H1 (cell line): ENCODE measurements at places on chromosomes 12 and 14.

GRCh38 chr12:47158792-47159191, 79.0 kb upstream of the AMIGO2 start:
- DNase-seq, result no peak

DNA sequence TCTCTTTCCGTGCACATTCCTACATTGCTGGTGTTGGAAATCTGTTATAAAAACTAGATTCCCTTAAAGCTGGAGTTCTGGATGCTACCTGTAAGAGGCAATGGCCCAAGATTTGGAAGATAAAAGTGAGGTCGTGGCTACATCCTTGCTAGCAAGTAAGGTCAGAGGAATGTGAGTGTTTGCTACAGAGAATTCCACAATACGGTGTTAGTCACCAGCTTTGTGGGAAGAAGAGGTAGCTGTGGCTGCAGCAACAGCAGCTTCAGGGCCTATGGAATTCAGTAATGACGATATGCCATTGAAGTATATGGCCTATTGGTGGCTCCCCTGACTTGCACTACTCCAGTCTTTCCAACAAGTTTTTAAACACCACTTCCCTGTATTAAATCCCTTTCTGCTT, 227.7 kb upstream of the TMEM260 start:
- no peak for DNase-seq

DNA sequence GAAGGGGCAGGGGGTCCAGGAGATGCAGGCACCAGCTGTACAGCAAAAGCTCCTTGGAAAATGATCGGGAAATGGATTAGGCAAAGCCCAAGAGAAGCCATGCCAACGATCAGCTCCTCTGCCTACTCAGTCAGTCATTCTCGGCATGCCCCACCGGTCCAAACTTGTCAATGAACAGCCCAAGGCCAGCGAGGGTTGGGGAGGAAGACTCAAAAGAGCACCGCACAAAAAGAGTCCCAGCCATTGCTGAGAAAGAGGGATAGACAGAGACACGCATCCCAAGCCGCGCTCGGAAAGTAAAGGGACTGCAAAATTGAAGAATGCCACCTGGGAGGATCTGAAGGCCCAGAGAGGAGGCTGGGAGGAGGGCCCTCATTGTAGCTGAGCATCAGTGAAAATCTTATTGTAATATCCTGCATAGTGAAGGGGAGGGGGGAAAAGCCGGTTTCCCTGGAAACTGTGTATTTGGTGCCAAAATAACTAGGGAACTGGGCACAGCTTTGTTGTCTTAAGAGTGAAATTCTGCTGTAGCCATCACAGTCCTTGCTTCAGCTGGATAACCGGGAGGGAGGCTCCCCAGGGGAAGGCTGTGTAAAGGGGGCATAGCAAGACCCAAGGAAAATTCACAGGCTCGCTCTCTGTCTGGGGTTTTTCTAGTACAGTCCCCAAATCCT, 4.7 kb downstream of the KDM2B start:
- no peak for DNase-seq

GRCh38 chr12:123867141-123867540, 105.0 kb downstream of the DNAH10 start:
- DNase-seq, result no peak

GRCh38 chr12:50088577-50089335, 3.6 kb downstream of the SMARCD1 start:
- no peak for DNase-seq

- DNase-seq, result no peak
Observed at GRCh38 chr14:88256997-88257950, 65.8 kb downstream of the KCNK10 start.

DNA sequence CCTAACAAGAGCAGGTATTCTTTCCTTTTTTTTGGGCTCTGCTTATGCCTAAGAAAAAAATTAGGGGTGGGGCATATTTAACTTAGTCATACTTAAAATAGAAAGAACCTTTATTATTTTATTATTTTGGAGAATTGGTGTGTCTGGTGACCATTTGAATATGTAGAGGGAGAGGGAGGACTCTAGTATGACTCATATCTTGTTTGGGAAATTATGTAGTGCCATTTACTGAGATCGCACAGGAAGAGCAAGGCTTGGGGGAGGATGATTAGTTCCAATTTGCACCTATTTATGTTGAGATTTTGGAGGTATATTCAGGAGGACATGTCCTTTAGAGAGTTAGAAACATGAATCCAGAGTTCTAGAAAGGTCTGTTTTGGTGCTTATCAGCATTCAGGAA, 9.9 kb downstream of the ZNF410 start:
- no peak for DNase-seq

DNA sequence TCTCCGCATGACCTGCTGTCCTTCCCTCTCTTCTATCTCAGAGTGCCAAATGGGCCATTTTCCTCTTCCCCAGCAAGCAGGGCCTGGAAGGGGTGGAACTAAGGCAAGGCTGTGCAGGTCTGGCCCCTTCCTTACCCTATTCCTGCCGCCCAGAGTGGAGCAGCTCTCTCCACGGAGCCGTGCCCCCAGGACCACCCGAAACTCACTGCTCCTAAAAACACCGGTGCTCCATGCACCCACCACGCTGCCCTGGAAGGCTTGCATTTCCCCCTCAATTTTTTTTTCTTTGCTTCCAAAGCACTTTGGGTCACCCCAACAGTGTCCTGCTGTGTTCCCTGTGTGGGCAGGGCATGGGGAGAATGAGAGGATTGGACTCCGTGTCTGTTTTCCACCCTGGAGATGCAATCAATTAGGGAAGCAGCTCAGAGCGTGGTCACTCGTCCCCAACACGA, 48.5 kb upstream of the MEG3 start:
- DNase-seq, result no peak

GRCh38 chr12:42574851-42575266, 14.7 kb downstream of the PRICKLE1 start:
- DNase-seq, result no peak

DNA sequence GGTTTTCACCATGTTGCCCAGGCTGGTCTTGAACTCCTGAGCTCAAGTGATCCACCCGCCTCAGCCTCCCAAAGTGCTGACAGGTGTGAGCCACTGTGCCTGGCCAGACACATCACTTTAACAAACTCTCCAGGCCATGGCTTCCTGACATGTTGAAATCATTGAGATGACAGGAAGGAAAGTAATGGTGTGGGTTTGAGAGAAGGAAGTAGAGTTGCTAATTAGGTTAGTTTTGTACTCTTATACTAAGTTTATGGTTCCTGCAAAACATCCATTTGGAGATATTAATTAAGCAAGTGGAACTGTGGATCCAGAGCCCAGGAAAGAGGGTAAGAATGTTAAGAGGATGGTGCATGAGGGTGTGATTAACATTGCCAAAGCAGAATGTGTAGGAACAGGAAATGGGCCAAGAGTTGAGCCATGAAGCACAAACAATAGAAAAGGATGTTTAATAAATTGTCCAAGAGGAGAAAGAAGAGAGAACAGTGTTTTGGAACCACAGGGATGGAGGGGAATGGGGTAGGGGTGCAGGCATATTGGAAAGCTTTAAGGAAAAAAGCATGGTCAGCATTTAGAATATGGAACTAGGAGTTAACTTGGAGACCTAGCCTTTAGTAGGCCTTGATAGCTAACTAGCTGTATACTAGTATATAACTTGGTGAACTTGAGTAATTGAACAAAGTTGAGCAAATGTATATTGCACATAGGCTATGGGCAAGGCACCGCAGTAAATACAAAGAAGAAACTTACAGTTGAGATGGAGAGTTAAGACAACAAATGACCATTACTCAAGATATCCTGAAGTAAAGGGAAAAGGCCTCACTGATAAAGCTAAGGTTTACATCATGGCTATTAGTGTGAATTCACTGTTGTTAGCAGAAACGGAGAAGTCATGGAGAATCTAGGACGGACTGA, 91.3 kb upstream of the DNM1L start:
- DNase-seq, result no peak

GRCh38 chr12:25926536-25926935, 31.9 kb upstream of the RASSF8 start:
- no peak for DNase-seq

DNA sequence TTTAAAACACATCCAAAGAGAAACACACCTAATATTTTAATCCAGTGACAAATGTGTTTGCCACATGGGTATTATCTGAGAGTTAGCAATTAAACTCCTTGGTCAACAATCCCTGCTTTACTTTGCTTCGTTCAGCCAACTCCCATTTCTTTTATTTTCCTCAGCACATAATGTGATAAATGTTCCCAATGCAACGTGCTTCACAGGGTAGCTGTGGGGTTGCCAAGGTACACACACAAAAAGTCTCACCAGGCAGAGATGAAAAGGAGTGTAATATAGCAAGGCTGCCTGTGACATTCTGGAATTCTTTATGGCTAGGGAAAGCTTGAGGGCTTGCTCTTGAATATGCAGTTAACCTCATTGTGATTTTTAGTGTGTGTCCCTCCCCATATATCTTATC, 208.0 kb upstream of the DIO2 start:
- no peak for DNase-seq

DNA sequence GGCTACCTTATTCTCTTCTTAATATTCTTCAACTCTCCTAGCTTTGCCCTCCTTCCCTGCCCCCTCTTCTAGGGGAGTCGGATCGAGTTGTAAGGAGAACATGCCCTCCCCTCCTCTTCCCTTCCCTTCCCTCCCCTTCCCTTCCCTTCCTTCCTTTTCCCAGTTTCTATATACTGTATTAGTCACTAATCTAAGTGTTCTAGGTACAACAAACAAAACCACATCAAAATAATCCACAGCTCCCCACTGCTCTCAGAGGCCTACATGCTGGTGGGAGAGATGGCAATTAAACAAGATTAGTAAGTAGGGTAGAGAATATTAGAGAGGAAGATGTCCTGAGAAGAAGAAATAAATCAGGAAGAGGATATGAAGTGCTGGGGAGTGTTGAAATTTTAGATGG, 119.9 kb upstream of the PZP start:
- DNase-seq, result no peak

GRCh38 chr12:125424909-125425308, 359.7 kb downstream of the AACS start:
- DNase-seq, result no peak

GRCh38 chr14:59060841-59061240, 127.6 kb upstream of the DAAM1 start:
- DNase-seq, result no peak

DNA sequence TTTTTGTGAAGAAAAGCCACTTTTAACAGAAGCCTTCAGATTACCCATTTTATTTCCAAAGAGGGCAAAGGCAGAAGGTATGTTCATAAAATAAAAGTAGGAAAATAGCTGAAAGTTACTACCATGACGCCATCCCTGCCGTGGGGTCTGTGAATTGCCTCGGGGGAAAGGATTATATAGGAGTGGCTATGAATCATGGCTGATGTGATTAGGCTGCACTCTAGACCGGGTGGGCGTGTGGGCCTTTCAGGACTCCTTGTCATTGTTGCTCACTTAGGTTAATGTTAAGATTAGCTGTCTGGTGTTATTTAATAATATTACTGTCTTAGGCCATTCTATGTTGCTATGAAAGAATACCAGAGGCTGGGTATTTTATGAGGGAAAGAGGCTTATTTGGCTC, 195.5 kb downstream of the EGLN3 start:
- DNase-seq, result no peak

GRCh38 chr12:48629541-48629940, 52.5 kb downstream of the KANSL2 start:
- no peak for DNase-seq

DNA sequence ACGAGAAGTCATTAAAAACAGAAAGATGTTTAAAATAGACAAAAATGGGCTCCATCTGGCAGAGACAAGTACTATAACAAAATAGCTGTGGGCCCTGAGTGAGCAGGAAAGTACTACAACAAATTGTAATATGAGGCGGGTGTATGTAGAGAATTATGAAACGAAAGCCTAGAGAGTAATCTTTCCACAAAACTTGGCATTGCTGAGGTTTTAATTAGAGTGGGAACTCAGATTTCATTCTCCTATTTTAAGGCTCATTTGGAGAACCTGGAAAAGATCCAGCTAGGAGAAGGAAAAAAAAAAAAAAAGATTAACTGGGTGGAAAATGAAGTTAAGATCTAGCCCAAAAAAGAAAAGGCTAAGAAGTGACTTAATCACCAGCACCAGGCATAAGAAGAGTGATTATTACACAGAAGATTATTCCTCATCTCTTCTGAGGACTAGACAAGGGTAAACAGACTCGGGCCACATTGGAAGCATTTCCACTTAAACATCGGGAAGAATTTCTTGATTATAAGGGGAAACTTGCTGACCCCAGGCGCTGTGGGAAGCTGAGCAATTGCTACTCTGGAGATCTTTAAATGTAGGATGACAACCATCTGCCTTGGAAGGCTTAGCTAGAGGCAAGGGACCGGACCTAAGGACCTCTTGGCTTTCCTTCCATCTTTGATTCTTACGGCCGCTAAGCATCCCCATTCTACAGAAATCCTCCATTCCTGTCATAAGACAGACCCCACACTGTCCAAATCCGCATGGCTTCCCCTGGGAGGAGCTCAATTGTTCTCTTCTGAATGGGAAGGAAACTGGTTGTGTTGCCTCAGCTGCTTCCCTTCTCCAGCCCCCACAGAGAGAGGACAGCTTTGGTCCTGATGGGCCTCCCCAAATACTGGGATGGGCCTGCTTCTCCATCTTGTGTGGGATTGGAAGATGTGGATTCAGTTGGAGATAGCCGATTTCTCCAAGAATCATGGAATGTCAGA, 40.6 kb downstream of the IGF1 start:
- no peak for DNase-seq
